ENCODE measurements at places on chromosomes 3 and 15.
A peak's percentile ranks its signal among the peaks of the same experiment; 100 is the strongest.

DNA sequence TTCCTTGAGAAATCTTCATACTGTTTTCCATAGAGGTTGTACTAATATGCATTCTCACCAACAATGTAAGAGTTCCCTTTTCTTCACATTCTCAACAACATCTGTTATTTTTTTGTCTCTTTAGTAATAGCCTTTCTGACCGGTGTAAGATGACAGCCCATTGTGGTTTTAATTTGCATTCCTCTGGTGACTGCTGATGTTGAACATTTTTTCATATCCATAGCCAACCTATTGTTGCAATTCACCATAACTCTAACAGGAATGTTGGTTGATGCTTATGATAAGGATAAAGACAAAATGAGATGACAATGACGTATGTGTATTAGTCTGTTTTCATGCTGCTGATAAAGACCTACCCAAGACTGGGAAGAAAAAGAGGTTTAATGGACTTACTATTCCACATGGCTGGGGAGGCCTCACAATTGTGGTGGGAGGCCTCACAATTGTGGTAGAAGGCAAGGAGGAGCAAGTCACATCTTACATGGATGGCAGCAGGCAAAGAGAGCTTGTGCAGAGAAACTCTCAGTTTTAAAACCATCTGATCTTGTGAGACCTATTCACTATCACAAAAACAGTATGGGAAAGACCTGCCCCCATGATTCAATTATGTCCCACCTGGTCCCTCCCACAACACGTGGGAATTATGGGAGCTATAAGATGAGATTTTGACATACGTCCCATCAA lies 37.6 kb upstream of the RHCG start:
- no peak for DNase-seq

DNA sequence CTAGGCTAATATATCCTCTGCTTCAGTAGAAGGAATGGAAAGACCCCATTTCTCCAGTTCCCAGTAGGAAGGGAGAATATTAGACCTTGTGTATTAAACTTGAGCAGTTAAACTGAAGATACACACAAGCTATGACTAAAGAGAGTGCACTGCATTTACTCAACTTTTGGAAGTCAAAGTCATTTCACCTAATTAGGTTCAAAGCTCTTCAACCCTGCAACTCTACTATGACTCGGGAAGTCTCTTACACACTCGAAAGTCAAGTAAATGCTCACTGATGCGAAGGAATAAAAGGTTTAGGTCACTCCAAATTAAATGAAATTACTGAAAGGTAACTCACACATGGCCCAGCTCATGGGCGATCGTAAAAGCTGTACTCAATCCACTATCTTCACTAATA lies 33.8 kb downstream of the ADAMTS9 start:
- DNase-seq = no peak

- no peak for DNase-seq
Measured at GRCh38 chr3:183857863-183858262, 26.8 kb downstream of the PARL start.

DNA sequence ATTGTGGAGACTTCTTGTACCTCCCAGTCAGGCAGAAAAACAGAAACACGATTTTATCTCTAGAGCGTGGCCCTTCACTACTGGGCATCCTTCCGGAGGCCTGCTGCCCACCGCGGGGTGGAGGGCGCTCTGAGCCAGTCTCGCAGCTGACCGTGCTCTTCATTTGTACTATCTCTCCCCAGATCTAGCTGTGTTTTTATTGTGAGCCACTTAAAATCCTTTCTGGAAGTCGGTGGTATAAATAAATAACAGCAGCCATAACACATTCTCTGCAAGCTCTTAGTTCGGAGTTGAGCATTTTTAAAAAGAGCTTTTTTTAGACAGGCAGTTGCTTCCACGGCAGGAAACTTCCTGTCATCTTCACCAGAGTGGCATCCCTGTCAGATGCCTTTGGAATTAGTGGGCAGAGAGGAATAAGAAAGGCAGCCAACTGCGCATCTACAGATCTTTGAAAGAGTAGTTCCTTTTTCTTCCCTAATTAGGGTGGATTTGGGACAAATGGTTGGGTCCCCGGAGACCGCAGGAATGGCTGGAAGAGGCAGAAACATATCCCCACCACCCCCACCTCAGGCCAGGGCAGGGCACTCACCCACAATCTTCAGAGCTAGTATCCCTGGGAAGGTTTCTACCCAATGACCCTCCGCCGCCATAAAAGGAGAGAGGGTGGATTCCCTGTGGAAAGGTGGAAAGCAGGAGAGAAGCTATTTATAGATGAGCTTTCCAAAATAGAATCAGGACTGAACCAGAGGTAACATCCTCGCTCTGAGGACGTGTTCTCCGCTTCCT lies 91.1 kb downstream of the TOP2B start:
- DNase-seq = no peak

- no peak for DNase-seq
Measured at GRCh38 chr15:63712828-63713520, 115.8 kb downstream of the FBXL22 start.

GRCh38 chr3:153617463-153617862 lies 455.4 kb downstream of the RAP2B start:
- no peak for DNase-seq

DNA sequence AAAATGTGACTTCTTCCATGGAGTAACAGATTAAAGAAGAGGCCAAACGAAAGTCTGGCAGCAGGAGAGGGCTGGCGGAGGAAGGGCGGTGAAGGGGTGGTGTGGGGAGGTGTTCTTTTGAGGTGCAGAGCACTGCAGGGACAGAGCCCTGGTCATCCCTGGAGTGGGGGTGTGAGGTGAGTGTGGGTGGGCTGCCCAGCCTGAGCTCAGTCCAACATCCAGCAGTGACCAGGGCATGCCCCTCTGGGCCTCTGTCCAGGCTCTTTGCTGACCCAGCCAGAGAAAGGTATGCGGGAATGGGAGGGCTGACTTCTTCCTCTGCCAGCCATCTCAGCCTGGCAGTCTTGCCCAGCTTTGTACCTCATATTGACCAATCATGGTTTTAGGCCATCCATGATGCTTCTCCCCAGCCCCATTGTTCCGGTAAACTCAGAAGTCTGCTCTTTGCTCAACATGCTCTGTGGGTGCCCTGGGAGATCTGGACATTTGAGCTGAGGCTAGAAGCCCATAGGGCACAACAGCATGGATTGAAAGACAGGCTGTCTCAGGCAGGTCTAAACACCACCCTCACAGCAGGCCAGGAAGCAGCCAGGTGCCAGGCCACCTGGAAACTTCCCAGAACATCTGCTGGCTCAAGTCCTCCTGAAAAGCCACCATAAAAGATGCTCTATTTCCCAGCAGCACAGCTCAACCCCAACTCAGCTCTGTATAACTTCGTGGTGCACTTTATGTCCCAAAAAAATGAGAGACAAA lies 25.9 kb upstream of the CXCR6 start:
- no peak for DNase-seq

- DNase-seq = no peak
Measured at GRCh38 chr3:112302881-112303763, 9.1 kb upstream of the SLC9C1 start.

GRCh38 chr3:28667646-28668621 lies 319.3 kb upstream of the AZI2 start:
- DNase-seq = no peak

DNA sequence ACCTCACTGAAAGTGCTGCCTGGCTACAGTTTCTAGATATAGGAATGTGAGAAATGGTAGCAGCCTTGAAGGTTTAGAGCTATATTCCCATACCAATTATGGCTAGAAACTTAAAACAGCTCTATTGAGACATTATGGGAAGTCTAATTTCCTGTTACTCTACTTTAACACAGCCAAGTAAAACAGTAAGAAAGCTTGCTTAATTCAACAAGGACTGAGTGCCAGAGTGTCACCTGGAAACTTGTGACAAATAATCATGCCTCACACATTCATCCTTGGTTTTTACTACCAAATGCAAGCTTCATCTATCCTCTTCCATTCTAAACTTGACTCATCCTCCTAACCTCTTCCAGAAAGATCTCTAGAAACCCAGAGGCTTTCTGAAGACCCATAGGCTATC lies 41.7 kb downstream of the UBE3A start:
- no peak for DNase-seq

- DNase-seq = peak; percentile 19
Measured at GRCh38 chr3:186109897-186110803, 1.3 kb upstream of the ETV5 start.

- DNase-seq = no peak
Measured at GRCh38 chr3:29468187-29468586, 187.3 kb downstream of the RBMS3 start.

- DNase-seq = no peak
Measured at GRCh38 chr3:11530153-11530721, 113.5 kb downstream of the VGLL4 start.
